ENCODE measurements at places on chromosomes 1 and 21.

GRCh38 chr1:170536924-170537551 is 5.1 kb downstream of the GORAB start:
- no peak for DNase-seq

GRCh38 chr1:202243006-202243405 is 49.4 kb downstream of the LGR6 start:
- DNase-seq, result no peak

- DNase-seq, result no peak
These were observed 182.5 kb downstream of the HUNK start for GRCh38 chr21:32055305-32055704.

DNA sequence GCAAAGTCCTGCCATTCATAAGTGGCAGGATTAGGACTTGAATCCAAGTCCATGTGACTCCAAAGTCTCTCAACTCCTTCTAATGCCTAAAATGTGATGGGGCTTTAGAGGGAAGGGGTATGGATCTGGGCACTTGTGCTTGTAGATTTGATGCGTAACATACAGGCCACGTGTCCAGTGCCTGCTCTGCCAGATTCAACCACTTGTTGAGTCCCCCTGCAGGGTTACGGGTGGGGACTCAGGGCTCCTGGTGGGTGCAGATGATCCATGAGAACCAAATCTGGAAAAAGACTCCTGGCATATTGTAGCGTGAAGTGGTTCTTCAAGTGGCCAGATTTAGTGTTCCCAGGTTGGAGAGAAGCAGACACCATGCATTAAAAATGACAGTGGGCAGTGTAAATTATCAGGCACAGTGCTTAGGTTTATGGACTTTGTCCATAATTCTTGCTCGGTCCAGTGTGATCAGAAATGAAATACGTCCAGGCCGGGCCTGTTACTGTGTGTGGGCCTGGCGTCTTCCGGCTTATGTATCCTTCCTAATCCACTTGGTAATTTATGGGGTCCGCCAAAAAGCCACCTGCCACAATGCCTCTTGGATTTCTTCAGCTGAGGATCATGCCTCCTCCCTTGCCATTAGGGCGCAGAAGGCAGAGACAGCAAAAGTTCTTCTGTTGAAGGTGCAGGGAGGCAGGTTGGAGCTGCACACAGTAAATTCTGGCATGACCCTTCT is 51.2 kb upstream of the LRP8 start:
- no peak for DNase-seq

DNA sequence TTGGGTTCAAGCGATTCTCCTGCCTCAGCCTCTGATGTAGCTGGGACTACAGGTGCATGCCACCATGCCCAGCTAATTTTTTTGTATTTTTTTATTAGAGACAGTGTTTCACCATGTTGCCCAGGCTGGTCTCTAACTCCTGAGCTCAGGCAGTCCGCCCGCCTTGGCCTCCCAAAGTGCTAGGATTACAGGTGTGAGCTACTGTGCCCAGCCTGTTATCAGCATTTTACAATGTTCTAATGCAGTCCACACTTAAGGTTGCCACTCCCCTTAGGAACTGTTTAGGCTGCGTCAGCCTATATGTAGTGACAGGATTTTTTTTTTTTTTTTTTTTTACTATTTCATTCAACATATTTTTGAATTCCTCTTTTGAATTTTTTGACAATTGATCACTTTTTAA is 30.2 kb downstream of the AGPAT3 start:
- DNase-seq, result peak; percentile 27

DNA sequence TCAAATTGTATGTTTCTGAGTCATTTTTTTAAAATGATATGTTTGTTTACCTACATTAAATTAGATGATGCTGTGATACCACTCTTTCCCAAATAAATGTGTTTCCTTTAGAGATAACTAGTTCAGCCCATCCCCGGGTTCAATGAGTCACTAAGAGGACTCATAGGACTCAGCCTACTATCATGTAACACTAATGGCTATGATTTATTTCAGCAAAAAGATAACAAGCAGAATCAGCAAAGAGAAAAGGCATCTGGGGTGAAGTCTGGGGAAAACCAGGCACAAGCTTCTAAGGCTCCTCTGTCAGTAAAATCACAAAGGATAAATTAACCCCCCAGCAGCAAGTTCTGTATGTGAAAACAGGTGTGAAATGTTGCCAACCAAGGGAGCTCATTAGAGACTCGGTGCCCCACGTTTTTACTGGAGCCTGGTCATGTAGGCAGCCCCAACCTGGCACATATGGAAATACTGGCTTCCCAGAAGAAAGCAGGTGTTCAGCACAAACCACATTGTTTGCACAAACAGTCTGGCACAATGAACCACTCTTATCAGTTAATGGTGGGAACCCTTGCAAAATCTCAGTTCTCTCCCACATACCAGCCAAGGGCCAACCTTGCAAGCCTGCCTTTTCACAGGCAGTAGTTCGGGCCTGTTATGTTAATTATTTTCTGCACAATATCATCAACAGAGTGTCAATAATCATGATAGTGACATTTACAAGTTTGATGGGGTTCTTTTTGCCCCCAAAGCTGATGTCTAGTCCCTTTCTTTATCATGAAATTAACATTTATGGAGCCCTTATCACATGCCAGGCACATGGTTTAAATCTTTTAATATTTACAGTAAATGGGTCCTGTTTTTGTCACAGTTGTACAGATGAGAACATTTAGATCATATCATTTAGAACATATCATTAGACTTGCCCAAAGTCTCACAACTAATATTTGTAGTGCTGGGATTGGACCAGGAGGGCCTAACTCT is 23.1 kb upstream of the CNN3 start:
- DNase-seq, result no peak

- DNase-seq, result no peak
These were observed 5.0 kb downstream of the PLPPR4 start for GRCh38 chr1:99269321-99269720.

DNA sequence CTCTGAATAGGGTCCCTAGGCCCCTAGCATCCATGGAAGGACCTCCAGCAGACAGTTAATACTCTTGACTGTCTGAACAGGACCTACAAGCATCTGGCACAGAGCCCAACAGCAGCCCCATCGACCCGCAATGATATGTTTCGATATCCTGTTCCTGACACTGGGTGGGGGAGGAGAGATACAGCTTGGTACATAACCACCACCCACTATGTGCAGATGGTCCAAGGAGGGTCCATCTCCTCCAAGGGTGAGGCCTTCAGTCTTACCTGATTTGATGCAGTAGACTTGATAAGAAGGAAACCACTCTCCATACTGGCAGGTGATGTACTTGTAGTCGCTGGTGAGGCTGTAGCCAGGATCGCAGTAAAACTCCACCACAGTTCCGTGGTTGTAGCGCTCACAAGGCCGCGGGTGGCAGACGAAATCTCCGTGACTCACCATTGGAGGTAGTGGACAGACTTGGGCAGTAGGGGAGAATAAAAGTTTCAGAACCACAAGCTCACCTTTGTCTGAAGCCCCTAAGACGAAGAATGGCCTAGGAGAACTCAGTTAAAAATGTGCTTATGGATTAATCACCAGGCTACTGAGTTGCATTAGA is 86.0 kb upstream of the TLR5 start:
- no peak for DNase-seq

GRCh38 chr21:14675774-14676530 is 129.8 kb upstream of the SAMSN1 start:
- peak; percentile 48 for DNase-seq

GRCh38 chr1:50877641-50878040 is 82.4 kb downstream of the FAF1 start:
- no peak for DNase-seq

GRCh38 chr1:177257128-177257527 is 86.4 kb downstream of the BRINP2 start:
- DNase-seq, result no peak

DNA sequence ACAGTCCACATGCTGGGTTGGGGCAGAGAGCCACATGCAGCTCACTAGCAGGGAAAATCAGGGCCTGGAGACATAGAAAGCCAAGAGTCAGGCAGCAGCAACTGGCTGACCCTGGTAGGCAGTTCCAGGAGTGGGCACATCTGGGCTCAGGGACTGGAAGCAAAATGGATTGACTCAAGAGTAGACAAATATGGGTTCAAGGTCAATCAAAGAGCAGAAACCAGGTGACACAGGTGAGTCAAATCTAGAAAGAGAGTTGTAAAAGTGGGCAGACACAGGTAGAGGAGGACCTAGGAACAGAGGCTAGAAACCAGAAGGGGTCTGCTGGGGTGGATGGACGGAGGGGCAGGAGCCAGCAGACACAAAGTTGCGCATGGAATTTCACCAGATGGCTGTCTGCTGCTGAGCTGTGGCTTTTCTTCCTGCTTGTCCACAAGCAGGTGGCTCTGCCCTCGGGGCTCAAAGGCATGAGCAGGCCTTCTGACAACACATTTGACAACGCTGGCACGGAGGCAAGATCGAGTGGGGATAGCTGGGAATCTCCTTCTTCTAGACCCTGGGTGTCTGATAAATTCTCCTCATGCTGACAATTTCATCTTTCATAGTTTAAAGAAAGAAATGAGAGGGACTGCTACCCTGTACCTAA is 40.8 kb upstream of the IGSF3 start:
- DNase-seq, result no peak

GRCh38 chr1:175514387-175514953 is 228.9 kb downstream of the TNR start:
- no peak for DNase-seq

DNA sequence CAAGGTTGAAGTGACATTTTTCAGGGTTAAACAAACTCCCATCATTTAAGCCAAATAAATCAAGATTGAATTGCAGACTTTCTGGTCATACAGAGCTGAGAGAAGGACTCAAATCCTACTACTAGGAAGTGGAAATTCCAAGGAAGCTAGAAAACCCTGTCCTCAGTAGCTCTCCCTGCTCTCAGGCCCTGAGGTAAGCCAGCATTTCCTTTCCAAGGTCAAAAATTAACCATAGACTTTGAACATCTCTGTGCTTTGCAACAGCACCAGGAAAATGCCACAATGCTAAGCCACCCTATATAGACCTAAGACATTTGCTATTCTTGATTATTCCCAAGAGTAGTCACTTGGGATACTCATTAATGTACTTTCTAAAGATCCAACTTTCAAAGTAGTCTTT is 45.1 kb downstream of the LUZP1 start:
- DNase-seq, result no peak

GRCh38 chr1:43279161-43279560 is 6.2 kb downstream of the C1orf210 start:
- DNase-seq, result no peak

- peak; percentile 19 for DNase-seq
These were observed 21.3 kb downstream of the RUNX1 start for GRCh38 chr21:35027563-35028450.

- DNase-seq, result no peak
These were observed 529 bp downstream of the EGLN1 start for GRCh38 chr1:231421546-231421970.

DNA sequence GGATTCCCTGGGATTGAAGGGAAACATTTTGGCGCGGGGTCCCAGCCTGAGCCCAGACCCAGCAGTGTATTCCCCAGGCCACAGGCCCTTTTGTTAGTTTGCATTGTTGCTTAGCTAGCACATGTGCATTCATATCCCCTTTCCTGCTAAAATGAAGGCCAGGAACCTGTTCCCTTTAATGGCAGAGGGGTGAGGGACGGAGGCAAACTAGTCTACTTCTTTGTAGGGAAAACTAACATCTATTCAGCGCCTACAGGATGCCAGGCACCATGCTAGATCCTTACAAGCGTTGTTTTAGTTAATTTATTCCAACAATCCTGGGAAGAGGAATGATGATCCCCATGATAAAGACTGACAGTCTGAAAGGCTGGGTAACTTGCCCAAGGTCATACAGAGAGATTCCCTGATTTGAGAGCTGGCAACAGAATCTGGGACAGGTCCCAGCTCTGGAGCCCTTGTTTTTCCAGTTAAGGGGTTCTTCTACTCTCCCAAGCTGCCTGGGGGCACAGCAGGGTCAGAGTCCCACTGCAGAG is 595 bp upstream of the E2F2 start:
- DNase-seq, result no peak

- no peak for DNase-seq
These were observed 8.1 kb upstream of the CGN start for GRCh38 chr1:151502859-151503780.

DNA sequence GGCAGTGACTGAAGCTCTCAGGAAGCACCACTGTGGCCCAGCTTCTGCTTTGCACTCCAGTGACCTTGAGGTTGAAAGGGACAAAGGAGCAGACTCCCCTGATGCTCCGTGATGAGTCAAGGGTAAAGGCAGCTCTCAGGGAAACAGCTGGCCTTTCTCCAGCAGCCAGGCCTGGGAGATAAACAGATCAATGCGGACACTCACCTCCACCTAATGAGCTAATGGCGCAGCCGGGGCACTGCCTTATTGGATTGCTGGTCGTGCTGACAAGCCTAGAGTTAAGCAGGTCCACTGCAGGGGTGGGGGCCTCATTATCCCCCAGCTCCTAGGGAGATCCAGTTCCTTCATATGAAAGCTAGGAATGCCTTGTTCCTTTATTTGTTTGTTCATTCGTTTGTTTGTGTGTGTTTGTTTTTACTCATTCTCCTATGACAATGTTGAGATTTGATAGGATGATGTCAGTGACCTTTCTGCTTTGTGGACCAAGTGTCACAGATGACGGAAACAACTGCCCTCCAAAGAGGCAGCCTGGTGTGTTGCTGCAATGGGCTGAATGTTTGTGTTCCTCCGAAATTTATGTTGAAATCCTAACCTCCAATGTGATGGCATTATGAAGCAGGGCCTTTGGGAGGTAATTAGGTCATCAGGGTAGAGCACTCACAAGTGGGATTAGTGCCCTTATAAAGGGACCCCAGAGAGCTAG is 141.4 kb upstream of the BEND5 start:
- no peak for DNase-seq

DNA sequence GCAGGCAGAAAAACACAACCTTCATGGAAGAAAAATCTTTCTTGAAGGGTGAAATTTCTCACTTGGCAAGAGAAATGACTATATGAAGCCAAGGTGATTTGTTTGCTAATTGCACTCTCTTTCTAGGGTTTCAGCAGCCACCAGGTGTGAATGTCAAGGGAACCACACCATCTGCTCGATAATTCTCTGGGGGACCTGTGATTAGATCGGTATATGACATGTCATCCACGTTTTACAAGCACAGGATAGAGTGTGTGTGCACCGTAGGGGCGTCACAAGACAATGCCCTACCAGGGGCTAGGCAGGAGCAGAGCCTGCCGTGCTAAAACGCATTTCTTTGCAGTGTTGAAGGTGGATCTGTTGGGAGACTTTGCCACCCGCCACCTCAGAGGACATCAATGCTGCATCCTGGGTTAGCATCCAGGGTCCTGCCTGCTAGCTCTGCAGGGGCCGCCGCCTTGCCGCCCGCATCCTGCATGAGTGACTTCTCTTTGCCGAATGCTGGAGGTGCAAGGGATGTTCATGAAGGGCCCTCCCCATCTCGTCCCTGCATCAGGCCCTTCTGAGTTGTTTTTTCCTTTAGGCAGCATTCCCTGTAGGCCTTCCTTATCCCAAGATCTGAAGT is 37.8 kb upstream of the CCSAP start:
- no peak for DNase-seq

DNA sequence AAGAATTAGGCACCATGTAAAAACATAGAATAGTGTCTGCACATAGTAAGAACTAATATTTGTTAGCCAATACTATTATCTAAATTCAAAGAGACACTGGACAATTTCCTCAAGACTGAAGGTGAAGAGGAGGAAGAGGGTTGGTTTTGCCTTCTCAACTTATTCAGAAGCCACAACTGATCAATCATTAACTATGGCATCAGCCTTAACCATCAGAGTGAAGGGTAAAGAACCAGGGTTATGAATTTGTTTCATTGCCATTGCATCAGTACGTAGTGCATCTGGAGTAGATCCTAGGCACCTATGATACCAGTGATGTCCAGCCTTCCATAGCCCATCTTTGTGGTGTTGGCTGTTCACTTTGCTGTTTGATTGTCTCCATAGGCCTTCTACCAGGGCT is 421.7 kb upstream of the DEPDC1 start:
- no peak for DNase-seq

GRCh38 chr21:28068455-28069358 is 924.0 kb downstream of the LTN1 start:
- no peak for DNase-seq

All from hematopoietic multipotent progenitor cell treated with erythropoietin and hydrocortisone succinate and interleukin-3 and kit ligand, for 8 days (in vitro differentiated cells).